ENCODE measurements at places on chromosomes 6 and 20.

GRCh38 chr6:27472182-27472616 is 706 bp downstream of the ZNF184 start:
- DNase-seq = peak; percentile 49

GRCh38 chr6:127866766-127867165 is 34.1 kb downstream of the THEMIS start:
- no peak for DNase-seq

GRCh38 chr6:54262499-54262898 is 45.7 kb upstream of the TINAG start:
- DNase-seq = no peak

GRCh38 chr6:39490108-39490507 is 167.6 kb upstream of the KCNK16 start:
- DNase-seq = no peak
